Activated T-helper 1 cell treated with anti-CD3 and anti-CD28 coated beads, Interleukin-2, amount 50 U/mL, for 16 hours (primary cell): ENCODE measurements at places on chromosomes 2 and 18.

DNA sequence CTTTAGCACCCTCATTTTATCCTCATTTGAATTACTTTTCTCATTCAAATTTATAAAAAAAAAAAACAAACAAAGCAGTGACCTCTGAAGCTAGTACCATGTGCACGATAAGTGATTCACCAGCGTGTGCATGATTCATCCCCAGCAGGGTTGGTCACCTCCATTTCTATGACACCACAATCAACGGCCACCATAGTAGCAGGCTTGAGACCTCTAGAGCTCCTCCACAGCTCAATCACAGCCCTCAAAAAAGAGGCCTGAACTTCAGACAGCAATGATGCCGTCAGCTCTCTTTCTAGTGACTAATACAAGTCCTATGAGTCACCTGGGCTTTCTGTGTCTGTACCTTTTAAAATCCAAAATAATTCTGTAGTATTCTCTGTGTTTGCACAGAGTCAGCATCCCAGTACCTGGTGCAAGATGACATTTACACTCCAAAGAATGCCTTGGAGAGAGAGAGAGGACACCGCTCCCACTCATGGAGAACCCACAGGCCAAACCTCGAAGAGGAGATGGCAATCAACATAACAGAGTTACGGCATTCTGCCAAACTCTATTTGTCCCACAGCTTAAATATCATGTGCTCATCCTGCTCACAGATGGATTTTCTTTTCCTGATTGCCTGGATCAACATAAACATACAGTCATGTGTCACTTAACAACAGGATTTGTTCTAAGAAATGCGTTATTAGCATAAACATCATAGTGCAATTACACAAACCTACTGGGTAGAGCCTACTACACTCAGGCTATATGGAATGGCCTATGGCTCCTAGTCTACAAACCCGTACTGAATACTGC lies 58.7 kb downstream of the L3MBTL4 start:
- DNase-seq, result no peak

DNA sequence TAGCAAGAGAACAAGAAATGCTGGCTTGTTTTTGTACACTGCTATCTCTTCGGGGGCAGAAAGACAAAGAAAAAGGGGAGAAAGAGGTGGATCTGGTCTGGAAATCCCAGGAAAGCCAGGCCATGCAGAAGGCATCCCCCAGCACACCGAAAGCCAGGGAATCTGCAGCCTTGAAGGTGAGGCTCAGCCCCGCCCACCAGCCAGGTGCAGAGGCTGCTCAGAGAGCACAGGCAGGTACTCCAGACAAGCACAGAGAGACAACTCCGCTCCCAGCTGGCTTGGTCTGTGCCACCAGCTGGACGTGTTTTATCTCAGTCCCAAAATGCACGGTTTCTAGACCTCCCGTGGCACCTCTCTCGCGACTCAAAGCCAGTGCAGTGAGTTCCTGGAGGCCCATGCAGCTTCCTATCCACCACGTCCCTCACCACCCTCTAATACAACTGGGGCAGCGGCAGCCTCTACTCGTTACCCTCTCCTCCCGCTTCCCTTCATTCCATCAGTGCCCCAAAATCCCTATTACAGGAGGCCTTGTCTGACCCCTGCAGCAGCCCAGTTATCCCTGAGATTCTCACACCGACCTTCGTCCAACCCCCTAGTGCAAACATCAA lies 62.8 kb downstream of the HDAC4 start:
- no peak for DNase-seq

DNA sequence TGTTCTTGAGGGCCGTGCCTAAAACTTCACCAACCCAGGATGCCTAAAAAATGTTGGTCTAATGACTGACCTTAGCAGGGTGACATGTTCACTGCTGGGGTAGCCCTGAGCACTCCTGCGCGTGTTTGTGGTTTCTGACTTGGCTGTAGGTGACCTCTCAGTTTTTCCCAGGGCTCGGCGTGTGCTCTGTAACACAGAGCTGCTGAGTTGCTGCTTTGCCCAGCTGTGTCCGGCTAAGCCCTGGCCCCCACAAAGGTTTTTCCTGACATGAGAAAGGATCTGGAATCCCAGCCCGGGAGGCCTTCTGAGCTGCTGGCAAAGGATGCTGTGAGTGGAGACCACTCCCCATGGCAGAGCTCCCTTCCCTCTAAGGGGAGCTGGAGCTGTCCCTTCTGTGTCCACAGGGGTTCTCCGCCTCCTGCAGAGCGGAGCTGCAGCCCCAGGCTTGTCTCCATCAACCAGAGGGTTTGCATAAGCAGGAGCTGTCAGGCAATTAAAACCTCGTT lies 52.7 kb downstream of the CRIM1 start:
- no peak for DNase-seq

- no peak for DNase-seq
Observed at GRCh38 chr2:179936654-179937053, 70.4 kb downstream of the CWC22 start.

DNA sequence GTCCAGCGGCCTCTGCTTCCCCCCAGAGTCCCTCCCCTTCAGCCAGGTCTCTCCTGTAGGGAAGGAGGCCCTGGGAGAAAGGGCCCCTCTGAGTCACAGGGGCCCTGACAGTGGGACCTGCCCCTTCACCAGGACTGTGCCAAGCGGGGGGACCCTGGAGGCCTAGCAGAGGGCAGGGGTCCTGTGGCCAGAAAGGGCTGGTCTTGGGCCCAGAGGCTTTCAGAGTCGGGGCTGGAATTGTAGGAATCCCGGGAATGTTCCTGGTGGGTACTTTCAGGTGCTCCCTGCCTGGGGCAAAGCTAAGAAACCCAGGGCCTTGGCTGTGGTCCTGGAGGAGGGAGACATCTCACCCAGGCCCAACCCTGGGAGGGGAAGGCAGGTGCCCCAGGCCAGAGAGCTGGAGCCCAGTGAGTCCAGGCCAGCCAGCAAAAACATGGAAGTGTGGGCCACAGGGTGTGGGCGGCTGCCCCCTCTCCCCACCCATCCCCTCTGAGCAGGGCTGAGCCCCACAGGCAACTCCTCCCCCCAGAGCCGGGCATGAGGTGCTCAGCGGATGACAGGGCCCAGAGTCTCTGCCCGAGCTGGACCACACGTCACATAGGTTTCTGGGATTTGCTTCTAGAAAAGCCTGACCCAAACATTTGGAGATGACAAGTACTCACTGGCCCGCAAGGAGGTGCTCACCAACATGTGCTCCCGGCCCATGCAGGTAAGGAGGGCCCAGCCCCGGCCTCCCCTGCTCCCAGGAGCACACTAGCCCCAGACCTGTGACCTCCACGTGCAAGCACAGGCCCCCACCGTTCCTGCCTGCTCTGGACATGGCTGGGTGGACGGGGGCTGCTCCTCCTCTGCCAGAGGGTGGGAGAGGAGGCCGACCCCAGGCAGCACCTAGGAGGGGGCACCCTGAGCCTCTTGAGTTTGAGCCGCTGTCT lies 48.2 kb upstream of the ALPP start:
- no peak for DNase-seq

- DNase-seq, result peak; percentile 44
Observed at GRCh38 chr2:148645539-148646230, 1.1 kb downstream of the EPC2 start.

DNA sequence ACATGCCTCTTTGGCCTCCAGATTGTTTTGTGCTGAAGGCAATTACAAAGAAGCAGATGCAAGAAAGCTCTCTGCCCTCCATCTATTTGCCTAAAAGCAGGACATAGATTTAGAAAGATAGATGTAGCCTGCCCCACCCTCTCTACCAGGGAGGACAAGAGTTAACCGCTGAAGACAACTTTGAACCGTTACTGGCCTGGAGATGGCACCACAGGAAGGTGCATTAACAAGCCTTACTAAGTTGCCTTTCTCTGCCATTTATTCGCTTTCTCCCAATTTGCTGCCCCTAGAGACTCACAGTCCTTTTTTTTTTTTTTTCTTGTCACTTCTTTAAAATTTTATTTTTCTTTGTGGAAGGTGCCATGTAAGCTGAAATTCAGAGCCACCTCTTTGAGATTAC lies 28.8 kb upstream of the RMDN2 start:
- no peak for DNase-seq

DNA sequence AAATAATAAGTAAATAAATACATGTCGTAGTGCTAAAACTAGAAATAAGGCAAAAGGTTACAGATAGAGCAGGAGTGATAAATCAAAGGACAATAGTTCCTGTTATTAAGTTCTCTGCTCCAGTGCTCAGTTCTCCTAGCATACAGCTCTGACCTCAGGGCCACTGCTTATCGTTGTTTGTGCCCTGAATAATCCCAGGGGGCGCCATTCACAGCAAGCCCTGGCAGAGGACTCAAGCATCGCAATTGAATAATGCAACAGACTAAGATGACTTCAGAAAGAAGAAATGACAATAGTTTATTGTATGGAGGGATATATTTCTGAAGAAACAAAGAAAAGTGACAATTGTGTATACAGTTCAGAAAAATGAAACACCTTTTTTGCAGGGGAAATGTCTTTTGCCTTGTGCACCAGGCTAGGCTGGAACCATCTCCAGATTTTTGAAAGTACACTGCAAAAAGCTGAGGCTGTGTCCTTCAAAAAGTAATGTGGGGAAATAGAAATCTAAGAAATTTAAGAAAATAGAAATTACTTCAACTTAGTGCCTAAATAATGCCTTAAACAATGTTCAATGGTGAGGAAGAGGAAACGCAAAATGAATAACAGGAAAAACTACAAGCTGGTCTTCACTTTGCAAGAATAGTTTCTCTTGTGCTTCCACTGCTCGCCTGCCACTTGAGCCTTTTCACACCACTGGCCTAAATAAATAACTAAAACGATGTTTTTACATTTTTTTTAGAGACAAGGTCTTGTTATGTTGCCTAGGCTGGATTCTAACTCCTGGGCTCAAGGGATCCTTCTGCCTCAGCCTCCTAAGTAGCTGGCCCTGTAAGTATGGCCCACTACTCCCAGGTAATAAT lies 19.0 kb upstream of the CCNYL1 start:
- DNase-seq, result no peak

GRCh38 chr18:44520981-44521667 lies 159.6 kb upstream of the SETBP1 start:
- DNase-seq, result no peak

DNA sequence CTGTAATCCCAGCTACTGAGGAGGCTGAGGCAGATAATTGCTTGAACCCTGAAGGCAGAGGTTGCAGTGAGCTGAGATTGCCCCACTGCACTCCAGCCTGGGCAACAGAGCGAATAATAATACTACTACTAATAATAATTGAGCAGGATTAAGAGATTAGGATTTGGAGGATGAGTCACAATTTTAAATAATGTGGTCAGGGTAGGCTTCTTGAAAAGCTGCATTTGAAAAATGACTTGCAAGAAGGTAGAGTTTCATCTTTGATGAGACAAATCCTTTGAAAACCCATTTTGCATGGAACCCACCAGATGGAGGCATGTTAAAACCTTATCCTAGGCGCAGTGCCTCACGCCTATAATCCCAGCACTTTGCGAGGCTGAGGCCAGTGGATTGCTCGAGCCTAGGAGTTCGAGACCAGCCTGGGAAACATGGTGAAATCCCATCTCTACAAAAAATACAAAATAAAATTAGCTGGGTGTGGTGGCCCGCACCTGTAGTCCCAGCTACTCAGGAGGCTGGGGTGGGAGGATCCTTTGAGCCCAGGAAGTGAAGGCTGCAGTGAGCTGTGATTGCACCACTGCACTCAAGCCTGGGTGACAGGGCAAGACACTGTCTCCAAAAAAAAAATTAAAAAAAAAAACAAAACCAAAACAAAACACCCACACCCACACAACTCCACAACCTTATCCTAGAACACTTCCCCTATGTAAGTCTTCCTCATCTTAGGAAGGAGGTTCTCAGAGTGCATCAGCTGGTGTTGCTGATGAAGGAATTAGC lies 3.3 kb upstream of the ATP8B1 start:
- no peak for DNase-seq
